ENCODE measurements at places on chromosomes 3 and 15.

DNA sequence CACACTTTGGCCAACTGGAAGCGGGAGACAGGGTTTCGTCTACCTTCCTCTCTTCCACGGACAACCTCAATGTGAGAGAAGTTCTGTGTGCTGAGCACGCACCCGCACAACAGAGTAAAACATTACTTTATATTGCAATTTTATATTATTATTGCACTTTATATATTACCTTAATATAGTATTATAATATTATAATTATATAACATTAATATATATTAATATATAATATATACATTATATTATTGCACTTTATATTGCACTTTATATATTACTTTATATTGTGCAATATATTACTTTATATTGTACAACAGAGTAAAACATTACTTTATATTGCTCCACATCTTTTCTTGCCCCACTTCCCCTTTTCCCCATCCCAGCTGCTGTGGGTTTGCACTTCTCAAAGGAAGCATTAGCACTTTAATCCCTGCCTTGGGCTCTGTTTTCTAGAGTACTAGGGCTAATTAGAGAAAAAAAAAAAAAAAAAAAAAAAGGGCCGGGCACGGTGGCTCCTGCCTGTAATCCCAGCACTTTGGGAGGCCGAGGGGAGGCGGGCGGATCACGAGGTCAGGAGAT lies 76.4 kb upstream of the SLC4A7 start:
- DNase-seq, result no peak

DNA sequence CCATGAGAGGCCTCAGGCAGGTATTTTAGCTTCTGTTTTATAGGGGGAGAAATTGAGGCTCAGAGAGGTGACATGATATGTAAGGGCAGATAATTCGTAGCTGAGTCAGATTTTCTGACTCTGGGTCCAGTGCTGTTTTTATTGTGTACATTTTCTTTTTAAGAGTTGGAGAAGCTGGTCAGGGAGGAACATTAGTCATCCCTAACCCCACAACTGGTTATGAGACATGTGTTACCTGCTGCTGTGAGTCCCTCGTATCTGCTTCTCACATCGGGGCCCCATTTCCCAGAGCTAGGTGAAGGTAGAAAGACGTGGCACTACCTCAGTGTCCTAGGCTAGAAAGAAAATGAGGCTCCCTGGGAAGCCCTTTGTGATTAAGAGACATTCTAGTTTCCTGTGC lies 28.6 kb downstream of the GALNT15 start:
- peak; percentile 55 for DNase-seq

DNA sequence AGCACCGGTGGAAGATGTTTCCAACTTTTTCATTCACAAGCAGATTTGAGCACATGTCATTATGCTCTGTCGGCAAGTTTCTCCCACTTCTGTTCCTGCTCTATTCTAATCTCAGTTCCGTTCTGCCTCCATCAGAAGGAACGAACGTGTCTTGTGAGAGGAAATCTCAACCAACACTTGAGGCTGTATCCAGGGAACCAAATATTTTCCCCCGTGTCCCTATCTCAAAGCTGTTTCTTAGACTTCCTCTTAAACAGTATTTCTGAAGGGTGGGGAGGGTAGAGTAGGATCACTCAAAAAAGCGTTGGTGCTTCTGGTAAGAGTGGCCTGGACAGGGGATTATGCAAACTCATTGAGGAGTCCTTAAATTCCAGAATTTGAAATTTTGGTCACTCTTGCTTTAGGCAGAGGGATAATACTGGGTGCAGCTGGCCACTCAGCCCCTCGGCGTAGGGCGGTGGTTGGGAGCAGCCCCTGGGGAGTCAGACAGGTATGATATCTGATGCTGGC lies 54.9 kb downstream of the FRMD4B start:
- DNase-seq, result no peak

DNA sequence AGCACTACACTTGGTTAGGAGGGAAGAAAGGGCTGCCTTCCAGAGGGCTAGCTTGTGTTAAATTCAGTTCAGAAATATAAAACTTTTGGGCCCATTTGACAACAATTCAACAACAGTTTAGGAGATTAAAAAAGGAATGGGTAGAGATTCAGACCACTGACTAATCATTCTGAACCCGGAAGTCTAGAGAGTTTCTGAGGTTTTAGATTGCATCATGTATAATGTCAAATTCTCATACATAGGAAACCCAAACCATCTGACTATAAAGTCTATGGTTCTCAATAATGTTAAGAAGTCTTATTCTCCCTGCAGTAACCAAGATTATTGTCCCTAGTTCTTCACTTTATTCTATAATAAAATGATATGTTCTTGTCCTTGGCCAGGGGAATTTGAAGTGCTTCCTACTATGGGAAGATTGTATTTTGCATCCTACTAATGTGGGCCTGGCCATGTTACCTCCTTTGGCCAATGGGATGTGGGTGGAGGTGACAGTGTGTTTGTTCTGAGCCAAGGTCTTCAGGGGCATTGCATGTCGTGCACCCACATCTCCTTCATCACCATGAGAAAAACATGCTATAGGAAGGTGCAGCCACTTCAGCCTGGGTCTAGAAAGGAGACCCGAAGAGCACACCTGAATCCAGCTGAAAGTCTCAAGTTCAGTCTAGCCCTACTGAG lies 66.4 kb upstream of the CCNL1 start:
- DNase-seq, result peak; percentile 57

DNA sequence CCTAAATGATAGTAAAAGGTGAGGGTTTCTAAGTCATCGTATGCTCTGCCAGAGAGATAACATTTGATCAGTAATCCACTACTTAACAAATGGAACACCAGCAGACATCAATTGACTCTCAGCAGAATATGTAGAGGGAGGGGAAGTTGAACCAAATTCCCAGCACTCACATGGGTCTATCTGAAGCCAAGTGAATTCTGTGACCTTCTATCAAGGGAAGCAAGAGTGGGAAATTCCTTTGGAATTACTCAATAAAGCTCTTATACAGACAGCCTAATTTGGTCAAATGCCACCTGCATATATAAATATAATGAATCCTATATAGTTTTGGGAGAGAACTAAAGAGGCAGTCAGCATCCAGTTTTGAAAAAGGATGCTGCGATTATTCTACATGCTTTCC lies 15.8 kb upstream of the KCNMB2 start:
- no peak for DNase-seq

DNA sequence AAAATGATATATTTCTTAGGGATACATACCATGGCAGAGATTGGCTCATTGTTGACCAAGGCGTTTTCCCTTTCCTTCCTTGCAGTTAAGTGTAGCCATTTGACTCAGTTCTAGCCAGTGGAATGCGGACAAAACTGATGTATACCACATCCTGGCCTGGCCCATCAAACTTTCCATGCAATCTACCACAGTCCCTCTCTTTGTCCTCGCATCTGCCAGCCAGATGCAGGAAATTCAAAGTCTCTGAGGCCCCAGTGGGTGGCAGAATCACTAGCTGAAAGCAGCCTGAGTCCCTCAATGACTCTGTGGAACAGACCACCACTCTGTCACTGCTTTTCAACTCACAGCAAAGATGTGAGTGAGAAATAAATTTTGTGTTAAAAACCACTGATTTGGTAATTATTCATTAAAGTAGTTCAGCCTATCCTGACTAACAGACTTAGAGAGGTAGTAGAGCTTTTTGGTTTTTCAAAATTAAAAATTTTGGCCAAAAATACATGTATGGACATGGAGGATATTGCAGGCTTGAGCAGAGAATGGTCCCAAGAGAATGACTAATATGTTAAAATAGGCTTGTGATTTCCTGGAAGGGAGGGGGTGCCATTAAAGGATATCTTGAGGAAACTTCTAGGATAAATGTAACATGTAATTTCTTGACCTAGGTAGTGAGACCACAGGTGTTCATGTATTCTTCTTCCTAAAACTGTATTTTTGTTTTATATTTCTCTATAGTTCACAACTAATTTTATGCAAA lies 10.9 kb downstream of the LRRFIP2 start:
- DNase-seq, result peak; percentile 72

DNA sequence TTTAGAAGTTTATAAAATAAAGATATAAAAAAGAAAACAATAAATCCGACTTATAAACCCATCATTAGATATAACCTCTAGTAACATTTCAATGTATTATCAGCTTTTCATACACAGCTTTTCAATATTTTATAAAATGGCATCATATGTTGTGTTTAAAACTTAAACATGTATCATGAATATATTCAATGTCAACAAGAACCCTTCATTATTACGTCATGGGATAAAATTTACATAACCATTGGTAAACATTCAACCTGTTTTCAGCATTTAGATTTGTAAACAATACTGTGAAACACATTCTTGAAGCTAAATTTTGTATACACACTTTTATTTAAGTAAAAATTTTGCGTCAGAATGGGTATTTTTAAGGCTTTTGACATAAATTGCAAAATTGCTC lies 153.4 kb upstream of the SOX14 start:
- DNase-seq, result no peak

- peak; percentile 69 for DNase-seq
These were observed 298.6 kb upstream of the ZNF717 start for GRCh38 chr3:76083992-76084391.

GRCh38 chr15:99495430-99496301 lies 70.1 kb upstream of the MEF2A start:
- DNase-seq, result peak; percentile 29

DNA sequence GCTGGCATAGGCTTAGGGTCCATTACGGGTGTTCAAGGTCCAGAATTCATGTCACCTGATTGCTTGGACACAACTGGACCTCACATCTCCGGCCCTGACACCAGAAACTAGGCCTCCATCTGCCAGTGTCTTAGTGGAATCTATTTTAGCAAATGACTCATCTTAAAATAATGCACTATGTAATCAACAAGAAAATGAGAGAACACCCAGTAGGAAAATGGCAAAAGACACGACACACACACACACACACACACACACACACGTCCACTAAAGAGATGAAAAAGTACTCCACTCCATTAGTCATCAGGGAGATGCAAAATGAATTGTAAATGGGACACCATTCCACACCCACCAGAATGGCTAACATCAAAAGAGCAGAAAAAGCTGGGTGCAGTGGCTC lies 11.2 kb downstream of the APBA2 start:
- peak; percentile 95 for DNase-seq

- DNase-seq, result no peak
These were observed 135.6 kb downstream of the DUT start for GRCh38 chr15:48466820-48467219.

- peak; percentile 56 for DNase-seq
These were observed 94.1 kb downstream of the VGLL4 start for GRCh38 chr3:11549580-11550140.

DNA sequence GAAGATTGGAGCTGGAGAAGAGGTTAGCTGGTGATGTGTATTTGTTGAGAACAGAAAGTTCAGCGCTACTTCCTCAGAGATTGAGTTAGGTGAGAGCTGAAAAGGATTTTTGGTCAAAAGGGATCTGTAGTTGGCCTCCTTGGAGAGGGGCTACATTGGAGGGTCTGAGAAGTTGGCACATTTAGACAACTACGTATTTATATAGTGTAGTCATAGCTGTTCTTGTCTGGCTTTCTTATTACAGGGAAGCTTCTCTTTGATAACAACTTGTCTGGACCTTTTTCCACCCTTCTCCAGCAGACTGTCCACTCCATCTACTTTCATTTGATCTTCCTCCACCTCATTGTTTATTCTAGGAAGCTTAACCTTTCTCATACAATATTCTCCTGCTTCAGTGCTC lies 43.7 kb downstream of the KAT2B start:
- DNase-seq, result no peak

DNA sequence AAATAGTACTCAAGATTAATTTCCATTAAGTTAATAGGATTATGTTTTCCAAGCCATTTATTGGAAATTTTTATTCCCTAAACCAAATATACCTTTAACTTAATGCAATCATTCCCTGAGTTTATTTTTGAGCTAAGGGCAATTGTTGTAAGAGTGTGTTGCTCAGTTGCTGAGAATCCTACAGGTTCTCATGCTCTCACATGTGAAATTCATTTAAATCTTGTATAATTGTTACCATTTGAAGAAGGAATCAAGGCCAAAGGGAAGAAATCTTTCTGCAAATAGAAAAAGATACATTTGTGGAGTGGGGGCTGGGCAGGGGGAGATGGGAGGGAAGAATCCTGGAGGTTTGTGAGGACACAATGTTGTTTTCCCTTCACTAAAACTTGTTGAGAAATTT lies 202.7 kb upstream of the STRIT1 start:
- no peak for DNase-seq

- DNase-seq, result no peak
These were observed 28.8 kb upstream of the HDAC11 start for GRCh38 chr3:13451301-13451673.

DNA sequence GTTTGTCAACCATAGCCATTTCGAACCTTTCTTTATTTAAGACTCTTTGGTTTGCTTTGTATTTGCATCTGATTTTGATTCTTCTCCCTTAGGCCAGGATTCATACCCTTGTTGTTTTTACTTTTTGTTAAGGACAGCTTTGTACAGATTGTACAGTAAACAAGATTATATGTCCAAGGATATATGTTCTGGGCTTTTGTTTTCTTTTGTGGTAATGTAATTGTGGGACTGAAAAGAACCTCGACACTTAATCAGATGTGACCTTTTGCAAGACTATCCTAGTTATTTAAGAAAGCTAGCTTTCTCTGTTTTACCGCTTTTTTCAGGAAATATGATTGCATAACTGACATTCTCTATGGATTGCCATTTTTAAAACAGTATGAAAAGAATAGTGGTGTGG lies 67.0 kb upstream of the SAMMSON start:
- peak; percentile 44 for DNase-seq

DNA sequence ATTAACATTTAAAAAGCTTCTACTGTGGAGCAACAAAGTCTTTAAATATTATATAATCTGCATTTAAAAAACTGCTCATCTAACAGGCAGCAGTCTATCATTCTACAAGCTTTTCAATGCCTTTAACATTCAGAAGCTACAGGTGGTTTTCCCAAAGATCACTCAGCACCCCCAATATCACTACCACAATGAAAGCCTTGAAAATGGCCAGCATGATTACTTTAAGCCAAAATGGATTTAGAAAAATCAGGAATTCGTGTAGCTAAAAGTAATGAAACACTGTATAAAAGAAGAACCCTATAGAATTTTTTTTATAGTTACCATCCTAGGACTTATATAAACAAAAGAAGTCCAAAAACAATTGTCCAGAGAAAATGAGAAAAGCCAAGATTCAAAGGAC lies 400.4 kb downstream of the TIGIT start:
- DNase-seq, result no peak

- no peak for DNase-seq
These were observed 356.6 kb downstream of the GABRG3 start for GRCh38 chr15:27327467-27328025.

GRCh38 chr15:69275933-69276560 lies 22.7 kb upstream of the PAQR5 start:
- peak; percentile 42 for DNase-seq

- DNase-seq, result no peak
These were observed 5.5 kb upstream of the MYRIP start for GRCh38 chr3:39803956-39804355.

- no peak for DNase-seq
These were observed at the start of gene GPR15 for GRCh38 chr3:98531622-98532274. GPR15 (plus strand) TSS chr3:98531978; CDS start chr3:98532034, 56 bp downstream.

DNA sequence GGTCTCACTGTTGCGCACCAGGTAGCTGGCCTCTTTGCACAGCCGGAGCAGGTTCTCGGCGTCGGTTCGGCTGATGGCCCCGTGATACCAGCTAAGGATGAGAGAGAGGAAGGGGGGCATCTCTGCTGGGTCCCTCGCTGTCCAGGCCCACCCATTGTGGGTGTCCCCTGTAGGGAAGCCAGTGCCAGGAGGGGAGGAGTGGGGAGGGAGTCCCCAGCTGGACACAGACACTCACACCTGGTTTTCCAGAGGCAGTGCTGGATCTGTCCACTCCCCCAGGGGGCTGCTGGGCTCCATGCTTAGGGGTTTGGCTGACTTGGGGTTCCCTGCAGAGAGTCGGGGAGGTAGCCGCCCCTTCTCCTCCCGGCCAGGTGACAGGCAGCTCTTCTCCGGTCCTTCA lies 15.9 kb downstream of the SHF start:
- DNase-seq, result no peak

- no peak for DNase-seq
These were observed 30.9 kb downstream of the RBMS3 start for GRCh38 chr3:29311795-29312194.

Data from choroid plexus epithelial cell (primary cell).